T-helper 17 cell (primary cell): ENCODE measurements at places on chromosomes 13 and 19. TPM values are rescaled to one million over a fixed set of nuclear protein-coding genes. Genes with fewer than 3 reads are reported as not detected.
A peak's percentile ranks its signal among the peaks of the same experiment; 100 is the strongest.

GRCh38 chr19:56637976-56638555, 4.9 kb upstream of the SMIM17 start:
- no peak for DNase-seq

DNA sequence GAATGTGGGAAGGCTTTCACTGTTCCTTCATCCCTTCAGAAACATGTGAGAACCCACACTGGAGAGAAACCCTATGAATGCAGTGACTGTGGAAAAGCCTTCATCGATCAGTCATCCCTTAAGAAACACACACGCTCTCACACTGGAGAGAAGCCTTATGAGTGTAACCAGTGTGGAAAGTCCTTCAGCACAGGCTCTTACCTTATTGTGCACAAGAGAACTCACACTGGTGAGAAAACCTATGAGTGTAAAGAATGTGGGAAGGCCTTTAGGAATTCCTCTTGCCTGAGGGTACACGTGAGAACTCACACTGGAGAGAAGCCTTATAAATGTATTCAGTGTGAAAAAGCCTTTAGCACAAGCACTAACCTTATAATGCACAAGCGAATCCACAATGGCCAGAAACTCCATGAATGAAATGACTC, 18.6 kb downstream of the ZNF177 start:
- DNase-seq: no peak

GRCh38 chr13:65095161-65096082, 2134.7 kb downstream of the PCDH9 start:
- DNase-seq: no peak

DNA sequence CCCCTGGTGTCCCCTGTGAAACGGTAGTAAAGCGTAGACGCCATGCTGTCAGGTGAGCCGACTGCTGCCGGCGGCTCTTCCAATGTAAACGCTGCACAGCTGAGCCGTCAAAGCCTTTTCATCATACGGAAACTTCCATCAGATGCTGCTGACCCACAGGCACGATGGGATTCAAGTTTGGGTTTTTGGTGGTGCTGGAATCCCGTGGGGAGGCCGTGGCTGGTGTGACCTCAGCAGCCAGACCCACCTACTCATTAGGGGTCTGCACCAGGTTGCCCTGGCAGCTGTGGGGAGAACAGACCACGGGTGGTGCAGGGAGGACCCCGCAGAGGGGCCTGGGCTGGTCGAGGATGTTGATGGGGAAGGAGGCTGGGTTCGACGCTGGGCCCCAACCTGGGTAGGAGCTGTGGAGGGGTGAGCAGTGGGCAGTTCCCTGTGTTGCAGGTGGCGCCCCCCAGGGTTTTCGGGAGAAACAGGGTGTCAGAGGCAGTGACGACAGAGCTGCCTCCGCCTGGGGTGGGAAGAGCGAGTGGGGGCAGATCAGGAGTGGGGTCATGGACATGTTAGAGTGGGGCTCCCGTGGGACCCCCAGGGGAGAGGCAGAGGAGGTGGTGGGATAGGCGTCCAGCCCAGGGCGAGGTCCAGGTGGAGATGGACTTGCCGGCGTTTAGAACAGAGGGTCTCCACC, 6.6 kb downstream of the GRIN3B start:
- no peak for DNase-seq

- DNase-seq: no peak
Measured at GRCh38 chr13:44432650-44433049, 59.0 kb downstream of the SERP2 start.

DNA sequence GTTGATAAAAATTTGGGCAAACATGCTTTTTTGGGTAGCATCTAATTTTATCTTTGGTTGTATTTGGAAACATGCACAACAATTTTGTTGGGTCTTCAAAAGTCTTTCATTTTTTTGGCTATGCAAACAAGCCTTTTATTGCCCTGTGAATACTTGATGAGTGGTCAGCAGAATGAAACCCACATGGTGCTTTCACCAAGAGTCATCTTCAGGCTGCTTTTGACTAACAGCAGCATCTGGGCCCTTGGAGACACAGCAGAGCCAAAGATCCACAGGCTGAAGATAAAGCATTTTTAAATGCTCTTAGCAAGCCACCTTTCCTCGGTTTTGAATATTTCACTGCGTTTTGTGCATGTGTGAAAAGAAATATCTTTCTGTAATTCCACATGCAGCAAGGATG, 154.9 kb downstream of the FGF9 start:
- DNase-seq: no peak

DNA sequence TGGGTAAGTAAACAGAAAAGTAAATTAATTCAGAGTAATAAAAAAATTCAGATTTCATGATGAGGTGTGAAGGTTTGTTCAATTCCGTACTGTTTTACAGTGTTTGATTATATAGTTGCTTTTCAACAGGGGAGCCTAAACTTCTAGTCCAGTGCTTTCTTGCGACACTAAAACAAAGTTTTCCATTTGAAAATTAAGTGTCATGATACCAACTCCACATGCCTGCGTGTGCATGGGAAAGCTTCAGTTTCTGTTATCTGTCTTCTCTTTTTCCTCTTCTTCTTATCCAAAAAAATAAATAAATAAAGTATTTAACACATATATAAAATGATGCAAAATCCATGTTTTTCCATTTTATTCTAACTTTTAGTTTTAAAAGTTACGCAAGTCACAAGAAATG, 165.3 kb downstream of the DACH1 start:
- DNase-seq: no peak

DNA sequence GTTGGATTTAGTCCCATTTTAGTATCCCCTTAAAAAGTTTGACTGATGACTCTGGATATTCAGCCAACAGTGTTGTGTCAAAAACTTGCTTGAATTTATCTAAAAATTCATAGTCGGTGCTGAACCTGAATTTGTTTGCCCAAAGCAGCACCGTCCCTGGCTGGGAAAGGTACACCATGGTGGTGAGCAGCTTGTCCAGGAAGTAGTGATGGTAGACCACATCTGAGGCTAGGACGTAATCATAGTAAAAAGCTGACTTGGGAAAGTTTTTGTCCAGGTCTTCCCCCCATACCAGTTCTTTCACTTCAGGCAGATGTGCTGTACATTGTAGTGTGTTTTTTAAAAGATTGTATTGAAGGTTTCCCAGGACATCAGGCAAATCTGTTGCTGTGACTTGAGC, 8.8 kb downstream of the METTL21C start:
- no peak for DNase-seq

DNA sequence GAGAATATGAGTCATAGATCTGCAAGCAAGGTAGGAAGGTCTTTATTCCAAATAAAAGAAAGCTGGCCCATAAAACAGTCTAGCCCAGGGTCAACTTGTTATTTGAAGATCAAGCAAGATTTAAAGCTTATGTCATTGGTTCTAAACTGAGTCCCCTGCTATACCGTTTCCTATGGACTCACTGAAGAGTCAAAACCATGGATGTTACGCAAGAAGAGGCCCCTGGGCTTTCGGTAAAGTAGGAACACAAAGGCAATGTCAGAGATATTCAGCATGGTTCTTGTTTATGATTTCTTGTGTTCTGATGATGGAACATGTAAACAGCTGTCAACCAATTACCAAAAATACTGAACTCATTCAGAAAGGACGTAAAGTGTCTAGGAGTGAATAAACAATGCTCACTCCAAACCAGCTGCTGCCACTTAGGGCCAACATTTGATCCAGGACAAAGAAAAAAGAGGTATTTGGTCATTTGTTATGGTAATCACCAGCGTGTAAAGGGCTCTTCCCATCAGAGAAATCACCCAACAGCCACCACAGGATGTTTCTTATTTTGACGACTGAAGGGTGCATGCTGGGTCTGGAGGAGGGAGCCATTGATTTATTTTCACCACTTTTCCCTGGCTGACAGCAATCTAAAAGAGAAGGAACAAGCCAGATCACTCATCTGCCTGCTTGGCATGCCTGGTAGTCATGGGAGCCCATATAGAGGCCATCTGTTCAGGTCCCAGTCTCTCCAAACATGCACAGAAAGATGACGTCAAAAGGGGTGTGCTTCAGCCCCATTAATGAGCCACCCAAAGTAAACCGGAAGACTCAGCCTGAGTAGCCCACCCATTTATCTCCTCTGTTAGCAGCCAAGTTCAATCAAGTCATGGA, 68.3 kb downstream of the FGF14 start:
- DNase-seq: no peak

DNA sequence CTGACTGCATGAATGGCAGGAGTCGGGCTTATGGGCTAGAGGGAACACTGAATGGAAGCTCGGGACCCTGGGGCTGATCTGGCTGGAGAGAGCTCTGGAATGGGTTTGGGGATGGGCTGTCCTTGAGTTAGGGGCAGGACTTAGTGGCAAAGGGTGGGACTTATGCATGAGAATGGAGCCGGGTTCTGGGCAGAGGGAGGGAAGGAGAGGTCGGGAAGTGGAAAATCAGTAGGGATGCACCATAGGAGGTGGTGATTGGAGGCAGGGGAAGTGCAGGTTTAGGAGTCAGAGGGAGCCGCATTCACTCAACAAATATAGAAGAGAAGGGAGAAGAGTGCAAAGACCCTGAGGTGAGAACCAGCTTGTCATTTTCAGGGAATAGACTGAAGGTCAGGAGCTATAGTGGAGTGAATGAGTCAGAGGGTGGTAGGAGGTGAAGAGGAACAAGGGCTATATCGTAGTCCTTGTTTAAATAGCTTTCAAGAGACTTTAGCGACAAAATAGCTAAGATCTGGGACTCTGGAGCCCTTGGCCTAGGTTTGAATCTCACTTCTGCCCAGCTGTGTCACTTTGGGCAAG, 748 bp downstream of the RAB4B start:
- DNase-seq: no peak

DNA sequence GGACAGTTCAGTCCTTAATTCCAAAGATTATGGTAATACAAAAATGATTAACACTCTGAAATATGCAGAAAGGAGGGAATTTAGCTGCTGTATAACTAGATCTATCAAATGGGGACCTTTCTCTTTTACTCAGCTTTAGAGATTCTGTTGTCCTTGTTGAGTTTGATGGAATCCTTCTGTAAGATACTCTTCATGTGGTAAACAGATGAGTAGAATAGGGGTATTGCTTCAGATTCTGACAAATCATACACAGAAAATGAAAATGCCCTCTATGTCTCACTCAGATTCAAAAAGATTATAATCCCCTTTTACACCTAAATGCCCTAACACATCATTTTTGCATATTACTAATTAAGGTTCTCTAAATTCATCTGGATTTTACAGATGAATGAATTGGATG, 50.7 kb downstream of the ARHGAP35 start:
- DNase-seq: no peak

GRCh38 chr19:10295305-10295846, 5.6 kb downstream of the ICAM5 start:
- peak; percentile 61 for DNase-seq

DNA sequence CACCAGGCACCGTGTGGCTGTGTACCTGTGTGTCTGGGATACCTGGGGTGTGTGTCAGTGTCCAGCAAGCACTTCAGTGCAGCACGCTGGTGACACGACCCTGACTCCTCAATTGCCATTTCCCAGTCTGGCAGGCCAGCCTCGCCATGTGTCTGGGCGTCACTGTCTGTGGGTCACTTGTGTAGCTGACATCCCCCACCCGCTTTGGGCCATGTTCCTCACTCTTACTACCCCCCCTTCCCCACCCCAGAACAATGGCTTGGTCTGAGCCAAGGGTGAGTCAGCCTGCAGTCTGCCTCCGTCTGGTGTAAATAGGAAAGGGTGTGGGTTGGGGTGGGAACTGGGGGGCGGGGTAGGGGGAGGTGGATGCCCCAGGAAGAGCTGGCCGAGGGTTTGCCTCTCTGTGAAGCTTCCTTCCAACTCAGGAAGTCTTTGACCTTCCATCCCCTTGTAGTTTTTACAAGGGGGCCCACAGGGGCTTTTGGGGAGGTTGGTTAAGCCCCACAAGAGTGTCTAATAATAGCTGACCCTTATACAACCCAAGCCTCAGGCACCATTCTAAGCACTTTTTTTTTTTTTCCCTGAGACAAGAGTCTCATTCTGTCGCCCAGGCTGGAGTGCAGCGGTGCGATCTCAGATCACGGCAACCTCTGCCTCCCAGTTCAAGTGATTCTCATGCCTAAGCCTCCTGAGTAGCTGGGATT, 17.6 kb downstream of the NOVA2 start:
- DNase-seq: no peak

- no peak for DNase-seq
Measured at GRCh38 chr13:43002021-43002420, 10.0 kb upstream of the EPSTI1 start.

- no peak for DNase-seq
Measured at GRCh38 chr19:38267761-38268483, 3.5 kb downstream of the SPINT2 start.

GRCh38 chr13:99922631-99923404, 48.7 kb downstream of the ZIC5 start:
- DNase-seq: no peak

GRCh38 chr19:55283548-55284377, at the start of gene BRSK1:
Gene BRSK1, plus strand, starts transcription at chr19:55283997. Its CDS starts 446 bp downstream, at chr19:55284443.
- no peak for DNase-seq

GRCh38 chr13:93621051-93621450, 394.4 kb downstream of the GPC6 start:
- DNase-seq: no peak

GRCh38 chr13:60538566-60538965, 141.5 kb downstream of the TDRD3 start:
- DNase-seq: no peak

- DNase-seq: no peak
Measured at GRCh38 chr19:5253406-5254110, 87.1 kb downstream of the PTPRS start.

DNA sequence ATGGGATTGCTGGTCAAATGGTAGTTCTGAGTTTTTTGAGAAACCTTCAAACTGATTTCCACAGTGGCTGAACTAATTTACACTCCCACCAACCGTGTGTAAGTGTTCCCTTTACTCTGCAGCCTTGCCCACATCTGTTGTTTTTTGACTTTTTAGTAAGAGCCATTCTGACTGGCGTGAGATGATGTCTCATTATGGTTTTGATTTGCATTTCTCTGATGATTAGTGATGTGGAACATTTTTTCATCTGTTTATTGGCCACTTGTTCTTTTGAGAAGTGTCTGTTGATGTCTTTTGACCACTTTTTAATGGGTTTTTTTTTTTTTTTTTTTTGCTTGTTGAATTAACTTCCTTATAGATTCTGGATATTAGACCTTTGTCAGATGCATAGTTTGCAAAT, 4.3 kb downstream of the CAB39L start:
- DNase-seq: no peak

- DNase-seq: peak; percentile 40
Measured at GRCh38 chr13:51645154-51645650, 60.9 kb downstream of the WDFY2 start.

GRCh38 chr19:45117167-45117594, 24.2 kb downstream of the PPP1R37 start:
- no peak for DNase-seq

The IGFL2 gene
- total RNA-seq: 0.72 TPM

The PRODH2 gene
- total RNA-seq: not detected

The RNF17 gene
- total RNA-seq: 1.1 TPM

The FCER2 gene
- 7.0 TPM for total RNA-seq

The FKRP gene
- total RNA-seq: 23.3 TPM

The AMH gene
- 2.7 TPM for total RNA-seq

The MBD3L1 gene
- not detected for total RNA-seq

The LILRA6 gene
- total RNA-seq: 2.4 TPM

The LILRB3 gene
- 6.2 TPM for total RNA-seq

The CALR3 gene
- not detected for total RNA-seq
